NCI-H2081 (cell line): ENCODE measurements at places on chromosomes 13 and 19.

DNA sequence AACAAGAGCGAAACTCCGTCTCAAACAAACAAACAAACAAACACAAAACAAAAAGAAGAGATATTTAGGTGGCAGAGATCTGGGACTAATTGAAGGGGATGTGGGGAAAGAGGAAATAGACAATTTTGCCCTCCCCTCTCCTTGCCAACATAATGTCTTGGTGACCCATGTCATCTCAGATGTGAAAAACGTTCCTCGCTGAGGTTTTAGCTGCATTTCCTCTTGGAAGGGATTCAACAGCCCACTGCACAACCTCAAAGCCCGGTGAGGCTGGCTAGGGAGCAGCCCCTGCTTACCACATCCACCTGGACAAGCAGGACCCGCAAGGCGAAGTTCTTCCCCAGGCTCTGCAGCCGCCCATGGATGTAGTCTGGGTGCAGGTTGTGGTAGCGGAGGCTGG is 4.9 kb downstream of the ERCC1 start:
- DNase-seq = no peak

DNA sequence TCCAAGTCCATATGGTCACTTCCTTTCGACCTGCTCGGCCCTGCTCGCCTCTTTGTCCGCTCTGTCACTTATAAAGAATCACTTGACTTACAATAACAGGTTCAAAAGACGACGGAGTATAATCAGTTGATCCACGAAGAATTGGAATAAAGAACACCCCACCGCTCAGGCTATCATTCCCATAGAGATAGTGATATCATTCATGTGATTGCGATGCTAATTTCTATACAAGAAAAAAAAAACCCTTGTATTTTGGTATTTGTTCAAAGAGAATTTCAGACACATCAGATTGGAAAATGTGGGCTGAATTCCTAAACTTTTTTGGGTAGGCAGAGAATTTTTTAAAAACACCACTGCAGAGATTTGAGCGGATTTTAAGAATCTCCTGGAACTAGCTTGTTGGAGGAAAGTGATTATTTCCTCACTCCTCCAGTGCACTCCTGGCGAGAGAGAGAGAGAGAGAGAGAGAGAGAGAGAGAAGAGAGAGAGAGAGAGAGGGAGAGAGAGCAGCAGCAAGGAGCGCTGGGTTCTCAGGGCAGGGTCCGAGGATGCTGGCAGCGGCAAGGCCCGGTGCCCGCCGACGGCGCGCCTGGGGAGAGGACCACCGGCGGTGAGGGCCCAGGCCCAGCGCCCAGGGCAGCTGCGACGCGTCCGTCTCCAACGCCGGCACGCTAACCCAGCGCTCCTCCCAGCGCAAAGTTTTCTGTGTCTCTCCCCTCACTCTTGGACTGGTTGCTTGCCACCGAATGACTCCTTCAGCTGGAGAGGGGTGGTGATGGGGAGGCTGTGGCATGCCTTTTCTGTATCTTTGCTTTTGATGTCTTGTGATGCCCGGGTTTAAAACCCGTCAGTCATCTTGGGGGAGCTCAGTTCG is 149.0 kb upstream of the ZNF536 start:
- no peak for DNase-seq

DNA sequence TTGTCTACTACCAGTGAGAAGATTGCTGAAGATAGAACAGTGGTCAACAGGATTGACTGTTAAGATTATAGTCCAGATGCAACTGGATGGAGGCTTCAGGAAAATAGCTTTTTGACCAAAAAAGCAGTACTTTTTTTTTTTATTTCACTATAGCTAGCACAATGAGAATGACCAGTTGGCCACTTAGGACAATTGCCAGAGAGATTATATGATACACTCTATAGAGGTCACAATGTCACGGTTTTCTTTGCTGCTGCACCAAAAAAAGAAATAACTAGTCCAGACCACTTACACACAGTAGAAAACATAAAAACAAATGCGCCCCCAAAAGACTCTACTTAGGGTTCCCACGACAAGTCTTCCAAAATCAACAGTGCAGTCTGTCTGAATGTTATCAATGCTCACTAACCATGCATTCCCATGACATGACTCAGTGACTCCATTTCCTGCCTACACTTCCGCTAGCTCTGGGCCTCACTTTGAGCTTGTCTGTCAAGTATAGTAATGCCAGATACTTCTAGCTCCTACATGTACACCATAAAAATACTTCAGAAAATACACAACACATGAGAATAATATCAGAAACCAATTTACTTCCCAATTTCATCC is 209.1 kb upstream of the STARD13 start:
- no peak for DNase-seq

GRCh38 chr19:11479898-11480714 is 740 bp downstream of the ELAVL3 start:
- DNase-seq = no peak

DNA sequence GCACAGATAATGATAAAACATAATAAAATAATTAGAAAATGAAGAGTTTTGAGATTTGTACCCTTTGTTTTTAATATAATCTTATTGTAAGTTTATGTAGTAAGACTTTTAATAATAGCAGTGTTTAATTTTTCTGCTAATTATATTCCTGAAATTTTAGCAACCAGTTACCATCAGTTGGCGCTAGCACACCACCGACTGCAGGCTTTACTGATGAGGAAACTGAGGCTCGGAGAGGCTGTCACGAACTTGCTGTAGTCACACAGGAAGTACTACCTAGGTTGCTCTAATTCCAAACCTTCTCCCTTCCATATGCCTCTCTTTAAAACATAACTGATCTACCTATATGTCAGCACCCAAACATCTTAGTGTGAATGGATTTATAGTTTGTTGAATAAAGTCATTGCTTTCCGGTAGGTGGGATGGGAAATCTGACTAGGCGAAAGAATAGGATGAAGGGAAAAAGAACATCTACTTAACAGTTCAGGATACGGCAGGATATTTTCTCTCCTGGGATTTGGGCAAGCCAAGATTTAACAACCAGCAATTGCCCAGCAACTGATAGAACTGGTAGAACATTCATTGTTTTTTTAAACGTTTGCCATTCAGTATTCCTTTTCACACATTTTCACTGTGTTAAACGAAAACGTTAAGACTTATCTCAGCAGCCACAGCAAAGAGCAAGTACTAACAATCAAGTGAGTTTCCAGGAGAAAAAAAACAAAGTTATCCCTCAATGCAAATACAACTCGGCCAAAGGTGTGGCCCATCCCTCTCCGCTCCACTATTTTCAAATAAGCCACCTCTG is 822 bp upstream of the RFXAP start:
- no peak for DNase-seq

DNA sequence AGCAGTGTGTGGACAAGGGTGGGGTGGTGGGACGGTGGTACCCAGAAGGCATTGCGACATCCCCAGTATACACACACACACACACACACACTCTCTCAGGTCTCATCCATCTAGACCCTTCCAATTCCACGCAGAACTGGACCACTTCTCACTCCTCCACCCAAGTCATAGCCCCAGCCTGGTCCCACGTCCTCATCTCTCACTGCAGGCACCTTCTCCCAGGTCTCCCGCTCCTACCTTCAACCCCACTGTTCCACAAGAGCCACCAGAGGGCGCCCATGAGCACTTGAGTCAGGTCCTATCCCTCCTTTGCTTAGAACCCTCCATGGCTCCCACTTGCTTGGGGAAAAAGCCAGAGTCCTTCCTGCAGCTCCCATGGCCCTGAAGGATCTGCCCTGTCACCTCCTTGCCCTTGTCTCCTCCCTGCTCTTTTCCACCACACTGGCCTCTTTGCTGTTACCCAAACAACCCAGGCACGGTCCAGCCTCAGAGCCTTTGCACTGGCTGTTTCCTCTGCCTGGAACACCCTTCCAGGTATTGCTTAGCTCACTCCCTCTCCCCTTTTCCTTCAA is 62.6 kb downstream of the IER2 start:
- peak; percentile 26 for DNase-seq

GRCh38 chr19:20078581-20079031 is 806 bp downstream of the ZNF90 start:
- no peak for DNase-seq

DNA sequence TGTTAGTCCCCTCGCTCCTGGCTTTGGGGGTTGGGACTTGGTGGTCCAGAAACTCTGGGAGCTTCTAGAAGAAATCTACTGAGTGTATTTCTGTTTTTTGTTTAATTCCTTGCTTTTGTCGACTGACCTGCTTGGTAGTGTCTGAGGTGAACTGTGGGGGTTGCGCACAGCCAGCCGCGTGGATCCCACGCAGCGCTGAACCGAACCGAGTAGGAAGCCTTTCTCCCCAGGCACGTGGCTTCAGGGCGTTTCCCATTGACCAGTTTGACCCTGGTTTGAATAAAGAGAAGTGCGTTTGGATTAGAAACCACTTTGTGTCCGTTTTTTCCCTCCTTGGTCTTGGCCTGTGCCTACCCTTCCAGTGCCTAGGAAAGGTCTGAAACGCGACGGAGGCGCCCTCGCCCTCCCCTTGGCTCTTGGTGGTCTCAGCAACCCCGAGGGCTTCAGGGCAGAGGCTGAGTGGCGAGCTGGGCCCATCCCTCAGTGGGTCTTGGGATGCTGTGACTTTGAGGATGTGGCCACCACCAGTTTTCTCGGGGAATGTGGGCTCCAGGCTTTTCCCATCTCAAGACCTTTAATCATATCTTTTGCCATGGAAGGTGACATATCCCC is 2.7 kb upstream of the RPS15 start:
- DNase-seq = no peak

DNA sequence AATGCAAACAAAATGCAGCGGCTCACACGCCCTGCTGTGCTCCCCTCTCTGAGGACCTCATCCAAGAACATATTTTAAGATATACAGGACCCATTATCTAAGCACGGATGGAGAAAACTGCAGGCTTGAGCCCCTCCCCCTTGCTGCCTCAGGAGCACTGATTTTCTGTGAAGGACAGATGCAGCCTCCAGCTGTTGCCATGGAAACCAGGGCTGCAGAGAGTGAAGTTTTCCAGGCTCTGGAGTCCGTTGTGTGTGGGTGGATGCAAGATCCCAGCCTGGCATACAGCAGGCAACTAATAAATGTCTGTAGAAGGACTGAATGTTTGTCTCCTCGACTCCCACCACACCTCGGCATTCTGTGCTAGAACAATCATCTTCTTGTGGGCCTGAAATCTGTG is 105.6 kb upstream of the PEG3 start:
- no peak for DNase-seq

- no peak for DNase-seq
Observed at GRCh38 chr13:37375724-37376123, 222.8 kb downstream of the POSTN start.

- no peak for DNase-seq
Observed at GRCh38 chr13:50125304-50125553, 110.0 kb downstream of the KCNRG start.

- DNase-seq = no peak
Observed at GRCh38 chr13:67229481-67230403, at the start of gene PCDH9. Gene PCDH9 (minus strand): TSS chr13:67230336. CDS start chr13:67228440, 1,896 bp downstream.

- no peak for DNase-seq
Observed at GRCh38 chr13:70051531-70051930, 56.1 kb upstream of the ATXN8OS start.

DNA sequence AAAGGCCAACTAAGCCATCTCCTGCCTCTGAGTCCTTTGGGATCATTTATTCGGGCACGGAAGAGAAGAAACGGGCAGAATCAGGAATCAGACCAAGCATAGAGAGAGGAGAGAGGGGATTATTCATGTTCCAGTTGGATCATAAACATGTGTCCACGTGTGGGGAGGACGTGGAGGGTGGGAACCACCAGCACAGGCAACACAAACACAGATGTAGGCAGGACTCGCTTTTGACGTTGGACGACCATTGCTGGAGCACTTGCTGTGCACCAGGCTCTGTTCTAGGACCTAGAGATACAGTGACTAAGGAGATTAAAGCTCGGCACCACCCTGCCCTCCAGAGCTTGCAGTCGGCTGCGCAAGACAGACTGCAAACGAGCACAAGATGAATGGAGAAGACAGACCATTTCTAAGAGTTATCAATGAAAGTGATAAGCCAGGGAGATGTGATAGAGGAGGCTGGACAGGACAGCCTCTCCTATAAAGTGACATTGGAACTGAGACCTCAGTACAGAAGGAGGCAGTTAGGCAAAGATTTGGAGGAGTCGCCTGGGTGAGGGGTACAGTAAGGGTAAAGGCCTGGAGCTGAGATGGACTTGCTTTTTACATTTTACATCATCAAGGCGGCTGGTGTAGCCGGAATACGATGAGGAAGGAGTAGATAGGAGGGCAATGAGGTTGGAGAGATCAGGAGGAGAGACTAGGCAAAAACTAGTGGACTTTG is 716 bp downstream of the SH2D3A start:
- DNase-seq = no peak

- no peak for DNase-seq
Observed at GRCh38 chr13:35598790-35599369, 122.4 kb upstream of the MAB21L1 start.

DNA sequence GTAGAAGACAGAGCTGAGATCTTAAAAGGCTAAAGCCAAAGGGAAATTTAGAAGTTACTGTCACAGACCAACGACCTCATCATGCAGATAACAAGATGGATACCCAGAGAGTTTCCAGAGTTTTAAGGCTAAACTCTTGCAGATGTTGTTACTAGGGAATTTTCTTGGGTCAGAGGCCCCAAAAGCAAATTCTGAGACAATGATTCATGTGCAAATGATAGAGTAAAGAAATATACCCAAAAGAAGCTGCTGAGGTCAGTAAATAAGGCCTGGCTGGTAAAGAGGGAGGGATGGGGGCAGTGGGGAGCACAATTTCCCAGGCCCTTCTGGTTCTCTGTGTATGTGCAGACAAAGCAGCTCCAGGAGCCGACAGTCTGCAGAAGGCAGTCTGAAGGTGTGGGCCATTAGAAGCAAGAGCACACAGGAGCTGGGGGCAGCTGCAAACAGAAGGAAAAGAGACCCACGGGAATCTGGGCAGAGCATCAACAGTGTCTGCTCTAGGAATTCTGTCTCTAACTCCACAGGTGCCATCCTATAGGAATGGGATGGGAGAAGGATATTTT is 330.8 kb downstream of the TBC1D4 start:
- no peak for DNase-seq

DNA sequence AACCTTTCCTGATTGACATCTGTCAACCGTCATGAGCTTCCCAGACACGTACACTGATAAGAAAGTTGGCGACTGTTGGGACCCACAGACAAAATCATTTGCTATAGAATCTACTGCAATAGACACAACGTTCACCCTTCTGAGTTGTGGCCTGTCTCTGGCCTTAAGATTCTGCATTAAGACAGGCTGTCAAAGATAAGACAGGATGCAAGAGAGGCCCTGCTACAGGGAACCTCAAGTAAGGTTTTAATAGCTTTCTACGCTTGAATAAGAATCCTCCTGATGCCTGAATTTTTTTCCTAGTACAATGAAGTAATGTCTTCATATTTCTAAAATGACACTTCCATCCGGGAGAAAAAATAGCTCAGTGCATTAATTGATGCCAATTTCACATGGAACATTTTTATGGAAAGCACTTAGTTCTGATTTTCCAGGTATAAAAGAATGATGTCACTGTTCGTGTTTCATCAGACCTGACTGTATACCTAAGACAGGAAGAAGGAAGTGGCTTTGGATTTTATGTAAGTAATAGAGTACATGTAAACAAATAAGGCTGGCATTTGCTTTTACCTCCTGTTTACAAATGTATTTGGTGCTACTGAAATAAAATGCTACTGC is 275.2 kb upstream of the GPC6 start:
- no peak for DNase-seq
